Neuronal stem cell (in vitro differentiated cells): ENCODE measurements at places on chromosomes 11 and 22.

- no peak for DNase-seq
- no peaks in the 10 kb centered on the region for H3K36me3 ChIP-seq
- peaks cover 3% of the 10 kb centered on the region for H3K4me1 ChIP-seq
- H3K4me3 ChIP-seq, result no peak overlapping the region
- H3K27ac ChIP-seq, result no peak overlapping the region
These were observed 47.8 kb upstream of the ALX4 start for GRCh38 chr11:44357711-44358110.

DNA sequence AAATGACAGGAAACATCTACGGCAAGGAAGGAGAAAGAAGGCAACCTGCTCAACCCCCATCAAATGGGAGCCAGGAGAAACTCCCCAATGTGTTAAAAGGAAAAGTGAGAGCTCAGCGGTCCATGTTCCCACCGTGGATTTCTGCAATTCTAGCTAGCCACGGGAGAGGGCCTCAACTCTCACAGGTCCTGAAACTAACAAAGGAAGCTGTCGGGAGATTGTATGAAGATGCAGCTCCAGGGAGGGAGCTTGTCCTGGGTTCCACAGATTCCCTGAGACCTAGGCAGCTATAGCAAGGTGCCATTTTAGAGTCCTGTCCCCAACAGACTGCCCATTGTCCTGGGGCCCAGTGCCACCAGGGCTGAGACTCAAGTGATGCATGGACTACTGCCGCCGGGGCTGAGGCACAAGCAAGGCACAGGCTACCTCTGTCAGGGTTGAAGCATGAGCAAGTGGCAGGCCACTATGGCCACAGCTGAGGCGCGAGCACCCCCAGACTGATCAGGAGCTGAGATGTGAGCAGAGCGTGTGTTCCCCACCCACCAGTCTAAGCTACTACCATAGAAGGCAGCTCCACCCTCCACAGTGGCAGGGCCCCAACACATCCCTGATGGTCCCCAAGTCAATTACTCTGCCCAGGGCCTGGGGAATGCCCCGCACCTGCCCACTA, 31.3 kb downstream of the RSF1 start:
- no peaks in the 10 kb centered on the region for H3K27me3 ChIP-seq
- no peaks in the 10 kb centered on the region for H3K4me1 ChIP-seq
- DNase-seq, result no peak
- H3K36me3 ChIP-seq, result peaks cover 38% of the 10 kb centered on the region
- H3K4me3 ChIP-seq, result no peak overlapping the region
- peak overlapping the region; percentile 23 for H3K27ac ChIP-seq

- peaks cover 11% of the 10 kb centered on the region for H3K27me3 ChIP-seq
- no peak for DNase-seq
- H3K36me3 ChIP-seq, result no peaks in the 10 kb centered on the region
- H3K4me3 ChIP-seq, result no peak overlapping the region
- no peak overlapping the region for H3K27ac ChIP-seq
These were observed 36.3 kb downstream of the SLC5A1 start for GRCh38 chr22:32079130-32080089.

- H3K4me3 ChIP-seq, result no peak overlapping the region
- H3K27ac ChIP-seq, result no peak overlapping the region
- H3K36me3 ChIP-seq, result no peaks in the 10 kb centered on the region
- H3K27me3 ChIP-seq, result no peaks in the 10 kb centered on the region
- no peaks in the 10 kb centered on the region for H3K4me1 ChIP-seq
- DNase-seq, result no peak
These were observed 116.2 kb downstream of the KIAA1671 start for GRCh38 chr22:25068707-25069106.

DNA sequence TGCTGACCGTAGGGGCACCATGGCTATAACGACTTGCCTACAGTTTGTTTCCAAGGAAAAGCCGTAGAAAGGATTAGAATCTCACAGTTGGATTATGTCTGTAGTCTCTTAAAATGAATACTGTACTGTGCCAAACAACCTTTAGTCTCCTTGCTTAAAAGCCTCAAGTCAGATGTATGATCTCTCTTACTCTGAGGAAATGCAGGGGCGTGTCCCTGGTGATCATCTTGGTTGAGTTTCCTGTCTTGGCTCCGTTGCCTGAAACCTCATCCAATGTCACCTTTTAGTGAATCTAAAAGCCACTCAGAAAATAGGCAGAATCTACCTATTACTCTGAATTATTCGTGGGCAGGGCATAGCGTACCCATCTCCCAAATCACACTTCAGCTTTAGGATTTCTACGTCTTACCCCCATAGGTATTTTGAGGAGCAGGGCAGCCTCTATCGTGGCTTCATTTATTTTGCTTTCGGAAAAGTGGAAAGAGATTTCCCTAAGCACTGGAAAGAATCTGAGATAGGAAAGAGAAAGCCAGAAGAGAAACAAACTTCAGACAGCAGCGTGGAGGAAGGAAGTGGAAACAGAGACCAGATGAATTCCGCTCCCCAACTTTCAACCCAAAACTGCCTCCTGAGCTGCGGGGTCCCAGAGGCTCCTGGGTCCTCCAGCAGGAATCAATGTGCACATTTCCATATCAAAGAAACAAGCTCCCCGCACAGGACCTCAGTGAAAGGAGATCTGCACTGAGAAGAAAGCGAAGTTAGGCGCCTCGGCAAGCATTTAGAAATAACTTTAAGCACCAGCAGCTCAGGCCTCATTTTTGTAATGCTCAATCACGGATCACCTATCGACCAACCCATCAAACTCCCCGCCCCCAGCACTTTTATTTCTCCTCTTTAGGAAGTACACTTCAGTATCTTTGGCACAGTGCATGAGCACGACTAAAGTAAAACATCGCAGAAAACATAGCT, 245.8 kb downstream of the ETS1 start:
- DNase-seq, result no peak
- no peak overlapping the region for H3K4me3 ChIP-seq
- H3K4me1 ChIP-seq, result peaks cover 2% of the 10 kb centered on the region
- no peak overlapping the region for H3K27ac ChIP-seq

GRCh38 chr11:65897020-65897471, 3.1 kb downstream of the FOSL1 start:
- H3K36me3 ChIP-seq, result no peaks in the 10 kb centered on the region
- H3K4me1 ChIP-seq, result peaks cover 9% of the 10 kb centered on the region
- H3K27me3 ChIP-seq, result peaks cover 20% of the 10 kb centered on the region
- no peak overlapping the region for H3K27ac ChIP-seq
- DNase-seq, result no peak

DNA sequence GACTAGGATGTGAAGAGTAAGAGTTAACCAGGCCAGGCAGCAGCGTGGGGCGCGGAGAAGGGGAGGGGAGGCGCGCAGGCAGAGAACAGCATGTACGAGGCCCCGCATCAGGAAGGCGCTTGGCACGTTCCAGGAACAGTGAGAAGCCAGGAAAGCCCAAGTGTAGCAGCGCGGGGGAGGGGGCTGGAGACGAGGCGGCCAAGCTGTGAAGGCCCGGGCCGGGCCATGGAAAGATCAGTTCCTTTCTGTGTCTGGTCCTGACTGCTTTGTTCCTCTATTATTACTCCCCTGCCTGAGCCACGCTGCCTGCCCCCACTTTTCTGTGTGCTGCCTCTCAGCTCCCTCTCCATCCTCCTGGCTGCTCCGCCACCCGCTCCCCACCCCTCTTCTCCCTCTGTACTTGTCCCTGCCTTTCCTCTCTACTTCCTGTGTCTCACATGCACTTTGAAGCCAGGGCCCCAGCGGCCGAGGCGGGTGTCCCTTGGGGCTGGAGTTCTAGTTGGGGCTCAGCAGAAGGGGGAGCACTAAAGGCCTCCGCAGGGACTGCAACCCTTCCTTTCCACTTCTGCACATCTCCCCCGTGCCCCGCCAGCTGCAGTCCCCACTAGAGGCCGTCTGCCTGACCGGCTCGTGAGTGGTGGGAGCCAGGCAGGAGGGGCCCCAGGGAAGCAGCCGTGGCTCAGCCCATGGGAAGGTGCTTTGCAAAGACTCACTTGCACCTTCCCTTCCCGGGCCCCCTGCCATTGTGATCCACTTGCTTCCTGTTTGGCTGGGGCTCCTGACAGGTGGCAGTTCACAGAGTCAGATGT, 63.7 kb downstream of the PRDM11 start:
- H3K4me3 ChIP-seq, result peak overlapping the region; percentile 21
- H3K4me1 ChIP-seq, result peaks cover 15% of the 10 kb centered on the region
- H3K36me3 ChIP-seq, result no peaks in the 10 kb centered on the region

DNA sequence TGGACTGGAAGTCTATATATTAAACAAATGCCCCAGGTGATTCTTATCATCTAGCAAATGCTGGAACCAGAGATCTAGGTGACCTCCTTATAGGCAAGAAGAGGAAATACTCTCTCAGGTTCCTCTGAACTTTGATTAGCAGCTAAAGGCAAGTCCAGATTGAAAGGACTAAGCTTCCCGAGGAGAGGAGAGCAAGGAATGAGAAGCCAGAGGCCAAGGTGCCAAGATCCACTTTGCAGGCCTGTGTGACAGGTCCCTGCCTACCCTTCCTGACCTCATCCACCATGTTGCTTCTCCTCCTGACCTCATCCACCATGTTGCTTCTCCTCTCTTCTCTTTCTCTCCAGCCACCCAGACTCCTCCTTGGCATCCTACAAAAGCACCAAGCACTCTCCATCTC, 173.2 kb downstream of the LARGE1 start:
- no peaks in the 10 kb centered on the region for H3K4me1 ChIP-seq
- no peak for DNase-seq
- H3K27ac ChIP-seq, result no peak overlapping the region
- H3K4me3 ChIP-seq, result no peak overlapping the region

- H3K27me3 ChIP-seq, result no peaks in the 10 kb centered on the region
- no peaks in the 10 kb centered on the region for H3K4me1 ChIP-seq
- no peak for DNase-seq
- no peak overlapping the region for H3K27ac ChIP-seq
- no peak overlapping the region for H3K4me3 ChIP-seq
- H3K36me3 ChIP-seq, result no peaks in the 10 kb centered on the region
These were observed 102.0 kb downstream of the CYP2R1 start for GRCh38 chr11:14789879-14790484.

DNA sequence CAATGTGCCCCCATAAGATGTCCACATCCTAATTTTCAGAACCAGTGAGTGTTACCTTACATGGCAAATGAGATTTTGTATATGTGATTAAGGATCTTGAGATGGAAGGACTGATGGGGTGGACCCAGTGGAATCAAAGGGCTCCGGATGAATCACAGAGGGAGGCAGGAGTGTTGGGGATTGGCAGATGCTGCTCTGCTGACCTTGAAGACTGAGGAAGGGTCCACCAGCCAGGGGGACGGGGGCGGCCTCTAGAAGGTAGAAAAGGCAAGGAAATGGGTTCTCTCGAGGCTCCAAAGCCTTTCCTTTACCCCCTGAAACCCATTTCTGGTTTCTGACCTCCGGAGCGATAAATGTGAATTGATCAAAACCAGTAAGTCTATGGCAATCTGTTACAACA, 18.8 kb downstream of the TMEM218 start:
- H3K4me3 ChIP-seq, result no peak overlapping the region
- peaks cover 12% of the 10 kb centered on the region for H3K4me1 ChIP-seq
- peaks cover 3% of the 10 kb centered on the region for H3K36me3 ChIP-seq
- no peak overlapping the region for H3K27ac ChIP-seq
- DNase-seq, result no peak

DNA sequence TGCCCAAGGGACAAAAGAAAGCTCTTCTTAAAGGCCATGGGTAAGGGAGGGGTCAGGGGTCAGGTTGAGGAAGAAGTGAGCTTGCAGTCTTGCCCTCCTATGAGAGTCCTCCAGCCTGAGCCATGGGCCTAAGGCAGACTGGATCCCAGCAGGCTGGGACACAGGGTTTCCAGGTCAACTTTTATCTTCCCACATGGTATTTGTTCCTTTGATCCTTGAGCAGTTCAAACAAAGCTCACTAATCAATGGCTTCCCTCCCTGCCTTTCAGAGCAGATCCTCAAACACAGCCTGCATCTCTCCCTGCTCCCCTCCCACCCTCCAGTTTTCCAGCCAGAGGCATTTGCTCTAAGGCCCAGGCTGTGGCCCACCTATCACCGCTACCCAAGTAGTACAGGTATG, 589.3 kb downstream of the INSC start:
- H3K4me1 ChIP-seq, result no peaks in the 10 kb centered on the region
- H3K27me3 ChIP-seq, result no peaks in the 10 kb centered on the region
- no peak overlapping the region for H3K27ac ChIP-seq
- no peaks in the 10 kb centered on the region for H3K36me3 ChIP-seq

DNA sequence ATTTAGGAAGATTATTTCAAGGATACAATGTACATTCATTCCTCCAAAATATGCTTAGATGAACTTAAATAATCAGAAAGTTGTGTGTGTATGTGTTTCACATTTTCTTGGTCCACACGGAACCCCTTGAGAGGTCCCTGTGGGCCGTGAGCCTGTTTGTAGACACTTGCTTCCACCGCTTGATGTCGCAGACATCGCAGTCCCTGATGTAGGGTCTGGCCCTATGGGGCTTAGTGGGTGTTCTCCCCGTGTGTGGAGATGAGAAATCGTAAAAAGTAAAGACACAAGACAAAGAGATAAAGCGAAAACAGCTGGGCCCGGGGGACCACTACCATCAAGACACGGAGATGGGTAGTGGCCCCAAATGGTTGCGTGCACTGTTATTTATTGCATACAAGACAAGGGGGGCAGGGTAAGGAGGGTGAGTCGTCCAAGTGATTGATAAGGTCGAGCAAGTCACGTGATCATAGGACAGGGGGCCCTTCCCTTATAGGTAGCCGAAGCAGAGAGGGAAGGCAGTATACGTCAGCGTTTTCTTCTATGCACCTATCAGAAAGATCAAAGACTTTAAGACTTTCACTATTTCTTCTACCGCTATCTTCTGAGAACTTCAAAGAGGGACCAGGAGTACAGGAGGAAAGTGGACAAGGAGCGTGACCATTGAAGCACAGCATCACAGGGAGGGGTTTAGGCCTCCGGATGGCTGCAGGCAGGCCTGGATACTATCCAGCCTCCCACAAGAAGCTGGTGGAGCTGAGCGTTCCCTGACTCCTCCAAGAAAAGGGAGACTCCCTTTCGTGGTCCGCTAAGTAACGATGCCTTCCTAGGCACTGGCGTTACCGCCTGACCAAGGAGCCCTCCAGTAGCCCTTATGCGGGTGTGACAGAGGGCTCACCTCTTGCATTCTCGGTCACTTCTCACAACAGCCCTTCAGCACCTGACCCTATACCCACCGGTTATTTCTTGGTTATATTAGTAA, 1.2 kb upstream of the APOBEC3C start:
- no peak for DNase-seq
- no peaks in the 10 kb centered on the region for H3K36me3 ChIP-seq
- H3K27me3 ChIP-seq, result no peaks in the 10 kb centered on the region
- peaks cover 18% of the 10 kb centered on the region for H3K4me1 ChIP-seq
